ENCODE measurements at places on chromosomes 12 and 14. TPM values are rescaled to one million over a fixed set of nuclear protein-coding genes. Genes with fewer than 3 reads are reported as not detected.

GRCh38 chr12:3532931-3533702, 42.1 kb downstream of the PRMT8 start:
- no peaks in the 10 kb centered on the region for H3K4me1 ChIP-seq
- H3K36me3 ChIP-seq: no peaks in the 10 kb centered on the region
- no peak for DNase-seq
- no peaks in the 10 kb centered on the region for H3K27me3 ChIP-seq
- H3K27ac ChIP-seq: no peak overlapping the region
- H3K4me3 ChIP-seq: no peak overlapping the region

GRCh38 chr14:33347796-33348195, 409.1 kb downstream of the NPAS3 start:
- DNase-seq: no peak
- no peak overlapping the region for H3K27ac ChIP-seq
- H3K4me1 ChIP-seq: no peaks in the 10 kb centered on the region
- no peaks in the 10 kb centered on the region for H3K27me3 ChIP-seq
- H3K4me3 ChIP-seq: no peak overlapping the region

- no peak overlapping the region for H3K4me3 ChIP-seq
- no peaks in the 10 kb centered on the region for H3K27me3 ChIP-seq
- H3K36me3 ChIP-seq: no peaks in the 10 kb centered on the region
- peaks cover 24% of the 10 kb centered on the region for H3K4me1 ChIP-seq
Observed at GRCh38 chr12:71954861-71955260, 16.2 kb downstream of the TPH2 start.

DNA sequence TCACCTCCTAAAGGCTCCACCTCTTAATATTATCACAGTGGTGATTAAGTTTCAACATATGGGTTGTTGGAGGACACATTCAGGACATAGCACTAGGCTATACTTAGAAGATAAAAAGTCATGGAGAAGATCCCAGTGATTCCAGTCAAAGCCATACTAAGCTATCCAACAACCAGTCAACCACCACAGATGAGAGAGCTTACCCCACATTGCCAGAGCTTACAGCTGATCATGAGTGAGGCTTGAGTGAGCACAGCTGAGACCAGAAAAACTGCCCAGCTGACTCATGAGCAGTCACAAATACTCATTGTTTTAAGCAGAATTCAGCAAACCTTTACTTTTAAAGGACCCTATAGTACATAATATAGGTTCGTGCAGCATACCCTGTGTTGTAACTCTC, 85.1 kb downstream of the DRAM1 start:
- H3K36me3 ChIP-seq: no peaks in the 10 kb centered on the region
- no peak overlapping the region for H3K27ac ChIP-seq
- no peak overlapping the region for H3K4me3 ChIP-seq
- no peaks in the 10 kb centered on the region for H3K27me3 ChIP-seq
- no peaks in the 10 kb centered on the region for H3K4me1 ChIP-seq
- DNase-seq: no peak

- no peak overlapping the region for H3K4me3 ChIP-seq
- no peaks in the 10 kb centered on the region for H3K27me3 ChIP-seq
- H3K4me1 ChIP-seq: no peaks in the 10 kb centered on the region
- H3K36me3 ChIP-seq: no peaks in the 10 kb centered on the region
Observed at GRCh38 chr14:54140551-54140950, 183.9 kb upstream of the BMP4 start.

GRCh38 chr14:21024585-21025370, at the start of gene NDRG2:
NDRG2 (minus strand) TSS chr14:21025061; CDS start chr14:21023315, 1,746 bp downstream.
- peaks cover 15% of the 10 kb centered on the region for H3K4me1 ChIP-seq
- H3K4me3 ChIP-seq: peak within 1 kb of the TSS; percentile 73
- peak; percentile 84 for DNase-seq
- peak within 1 kb of the TSS; percentile 73 for H3K27ac ChIP-seq
- H3K36me3 ChIP-seq: no peaks in the 10 kb centered on the region

DNA sequence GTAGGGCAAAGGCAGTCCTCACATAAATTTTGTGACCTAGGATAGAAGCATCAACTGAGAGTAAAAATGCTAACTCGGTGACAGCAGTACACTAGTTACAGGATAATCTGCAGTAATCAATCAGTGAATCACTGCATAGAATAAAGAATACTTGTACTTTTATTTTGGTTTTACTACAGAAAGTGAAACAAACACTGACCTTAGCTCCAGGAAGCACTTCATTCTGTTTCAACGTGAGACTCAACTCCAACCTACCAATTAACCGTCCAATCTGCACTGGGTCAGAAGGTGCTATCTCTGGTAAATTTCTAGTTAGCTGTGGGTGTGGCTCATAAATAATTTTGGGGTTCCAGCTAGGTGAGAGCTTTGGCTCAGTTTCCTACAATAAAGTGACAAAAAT, 21.8 kb downstream of the ATG2B start:
- H3K27ac ChIP-seq: no peak overlapping the region
- DNase-seq: no peak
- no peaks in the 10 kb centered on the region for H3K4me1 ChIP-seq

- no peaks in the 10 kb centered on the region for H3K27me3 ChIP-seq
- no peak overlapping the region for H3K4me3 ChIP-seq
- peaks cover 13% of the 10 kb centered on the region for H3K4me1 ChIP-seq
- DNase-seq: no peak
- no peak overlapping the region for H3K27ac ChIP-seq
Observed at GRCh38 chr14:61518403-61518802, 176.9 kb upstream of the HIF1A start.

- no peak overlapping the region for H3K27ac ChIP-seq
- peaks cover 9% of the 10 kb centered on the region for H3K4me1 ChIP-seq
- DNase-seq: no peak
- H3K27me3 ChIP-seq: no peaks in the 10 kb centered on the region
- H3K4me3 ChIP-seq: no peak overlapping the region
- no peaks in the 10 kb centered on the region for H3K36me3 ChIP-seq
Observed at GRCh38 chr12:51714666-51715065, 123.6 kb downstream of the SCN8A start.

DNA sequence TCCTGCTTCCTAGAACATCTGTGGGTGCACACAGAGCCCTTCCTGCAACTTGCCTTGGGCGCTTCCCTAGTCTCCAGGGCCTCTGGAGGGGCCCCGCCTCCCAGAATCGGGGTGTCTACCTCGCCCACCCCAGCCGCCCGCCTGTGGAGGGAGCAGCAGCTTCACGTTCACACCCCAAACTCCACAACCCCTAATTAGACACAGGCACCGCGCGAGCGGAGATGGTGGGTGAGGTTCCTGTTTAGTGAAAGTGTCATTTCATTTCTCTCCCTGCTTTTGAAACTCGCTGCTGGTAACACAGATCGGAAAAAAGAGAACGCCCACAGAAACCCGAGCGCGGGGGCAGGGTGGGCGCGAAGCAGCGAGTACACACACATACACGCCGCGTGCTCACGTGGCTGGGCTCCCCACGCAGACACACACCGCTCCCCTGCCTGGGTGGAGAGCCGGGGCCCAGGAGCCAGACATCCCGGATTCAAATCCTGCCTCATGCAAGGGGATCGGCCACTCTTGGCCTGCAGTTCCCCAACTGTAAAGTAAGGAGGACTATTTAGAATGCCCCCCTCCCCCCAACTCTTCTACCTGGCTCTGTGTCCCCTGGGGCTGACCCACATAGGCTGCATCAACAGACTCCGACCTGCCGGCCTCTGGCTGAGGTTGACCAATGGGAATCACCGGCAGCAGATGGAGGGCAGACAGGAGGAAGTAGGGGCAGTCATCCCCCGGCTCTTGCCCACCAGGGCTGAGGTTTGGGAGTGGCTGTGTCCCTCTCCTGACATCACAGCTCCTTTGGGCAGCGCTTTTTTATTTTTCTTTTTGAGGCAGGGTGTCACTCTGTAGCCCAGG, 79.2 kb upstream of the NCOR2 start:
- no peak overlapping the region for H3K4me3 ChIP-seq
- H3K36me3 ChIP-seq: no peaks in the 10 kb centered on the region
- no peak overlapping the region for H3K27ac ChIP-seq
- no peaks in the 10 kb centered on the region for H3K27me3 ChIP-seq
- no peaks in the 10 kb centered on the region for H3K4me1 ChIP-seq

DNA sequence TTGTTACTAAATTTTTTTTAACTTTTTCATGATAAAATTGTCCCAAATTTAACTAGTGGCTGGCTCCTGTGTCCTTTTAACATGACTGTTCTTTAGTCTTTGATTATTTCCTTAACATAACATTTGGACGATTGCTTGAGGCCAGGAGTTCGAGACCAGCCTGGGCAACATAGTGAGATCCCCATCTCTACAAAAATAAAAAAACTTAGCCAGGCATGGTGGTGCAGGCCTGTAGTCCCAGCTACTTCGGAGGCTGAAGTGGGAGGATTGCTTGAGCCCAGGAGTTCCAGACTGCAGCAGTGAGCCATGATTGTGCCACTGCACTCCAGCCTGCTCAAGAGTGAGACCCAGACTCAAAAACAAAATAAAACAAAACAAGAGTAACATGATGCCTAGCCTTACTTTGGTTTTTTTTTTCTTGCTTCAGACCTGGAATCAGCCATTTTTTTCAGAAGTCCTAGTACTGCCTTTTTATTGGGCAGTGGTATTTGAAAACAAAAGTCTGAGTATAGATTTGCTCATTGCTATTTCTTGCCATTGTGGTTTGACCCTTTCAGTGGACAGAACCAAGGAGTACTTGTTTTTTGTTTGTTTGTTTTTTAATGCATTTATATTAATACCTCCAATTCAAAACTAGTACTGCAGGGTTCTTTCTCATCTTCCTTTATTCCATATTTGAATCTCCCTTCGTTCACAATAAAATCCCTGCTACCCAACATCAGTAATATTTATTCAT, 4.8 kb downstream of the TOGARAM1 start:
- DNase-seq: no peak
- no peaks in the 10 kb centered on the region for H3K27me3 ChIP-seq
- H3K27ac ChIP-seq: no peak overlapping the region
- H3K36me3 ChIP-seq: no peaks in the 10 kb centered on the region
- no peak overlapping the region for H3K4me3 ChIP-seq
- H3K4me1 ChIP-seq: no peaks in the 10 kb centered on the region

DNA sequence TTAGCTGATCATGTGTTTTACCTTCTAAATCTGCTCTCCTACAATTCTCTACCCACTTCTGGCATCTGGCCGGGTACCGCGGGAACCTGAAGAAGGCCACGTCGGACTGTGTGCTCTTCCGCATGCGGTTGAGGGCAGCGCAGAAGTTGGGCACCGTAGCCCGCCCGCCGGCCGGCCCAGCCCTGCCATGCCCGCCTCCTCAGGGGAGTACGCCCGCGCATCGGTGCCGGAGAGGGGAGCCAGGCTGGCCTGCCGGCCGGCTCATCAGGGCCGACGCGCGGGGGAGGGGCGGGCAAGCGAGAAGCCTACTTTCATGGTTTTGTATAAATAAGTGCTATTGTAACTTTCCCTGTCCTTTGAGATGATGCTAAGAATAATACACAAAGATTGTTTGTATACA, 19.9 kb upstream of the ADAMTS20 start:
- H3K27ac ChIP-seq: no peak overlapping the region
- no peak for DNase-seq
- H3K4me1 ChIP-seq: no peaks in the 10 kb centered on the region
- H3K36me3 ChIP-seq: no peaks in the 10 kb centered on the region

HNF1A gene
- 41.2 TPM for total RNA-seq

KRT73 gene
- total RNA-seq: not detected

PTPRR gene
- total RNA-seq: 1.9 TPM

SSPN gene
- total RNA-seq: 1.0 TPM

OR4M1 gene
- not detected for total RNA-seq

AVPR1A gene
- not detected for total RNA-seq

TAS2R50 gene
- total RNA-seq: 2.0 TPM

TOMM20L gene
- total RNA-seq: 1.2 TPM
